ENCODE measurements at places on chromosomes 2 and 18.

DNA sequence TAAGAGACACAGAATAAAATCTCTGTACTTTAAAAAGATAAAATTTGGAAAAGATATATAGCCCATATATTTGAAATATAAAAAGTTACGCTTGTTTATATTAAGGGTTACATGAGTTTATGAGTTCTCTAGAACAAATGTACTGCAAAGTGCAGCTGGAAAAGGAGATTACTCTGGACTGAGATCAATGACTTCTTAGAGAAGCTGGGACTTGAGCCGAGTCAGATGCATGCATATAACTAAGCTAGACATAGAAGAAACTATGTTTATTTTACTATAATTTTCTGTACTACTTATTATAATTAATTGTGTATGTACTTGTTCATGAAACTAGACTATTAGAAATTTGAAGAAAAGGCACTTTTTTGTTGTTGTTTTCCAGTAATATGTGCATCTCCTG is 170.3 kb upstream of the NXPH2 start:
- DNase-seq, result no peak

DNA sequence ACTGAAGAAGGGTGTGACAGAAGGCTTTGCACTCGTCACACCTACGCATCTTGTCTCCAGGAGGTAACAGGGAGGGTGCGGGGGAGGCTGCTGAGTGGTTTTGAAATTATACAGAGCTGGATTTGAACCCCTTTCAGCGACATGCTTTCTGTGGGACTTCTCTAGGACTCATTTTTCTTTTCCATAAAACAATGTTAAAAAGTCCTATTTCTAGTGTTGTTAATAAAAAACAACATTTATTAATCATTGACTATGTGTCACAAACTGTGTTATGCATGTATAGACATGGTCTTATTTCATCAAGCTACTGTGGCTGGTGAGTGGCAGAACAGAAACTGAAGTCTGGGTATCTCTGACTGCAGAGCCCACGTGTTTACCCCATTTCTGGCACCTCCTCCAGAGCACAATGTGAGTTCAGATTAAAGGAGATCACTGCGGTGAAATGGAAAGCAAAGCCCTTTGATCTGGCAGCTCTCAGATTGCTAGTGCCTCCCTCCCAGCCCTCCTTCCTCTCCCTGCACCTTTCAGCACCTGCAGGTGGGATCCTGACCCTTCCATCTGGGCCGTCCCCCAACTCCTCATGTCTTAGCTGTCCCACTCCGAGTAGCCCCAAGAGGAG is 315.5 kb upstream of the MYT1L start:
- DNase-seq, result no peak

GRCh38 chr2:84631047-84631446 is 114.7 kb downstream of the DNAH6 start:
- DNase-seq, result peak; percentile 56

DNA sequence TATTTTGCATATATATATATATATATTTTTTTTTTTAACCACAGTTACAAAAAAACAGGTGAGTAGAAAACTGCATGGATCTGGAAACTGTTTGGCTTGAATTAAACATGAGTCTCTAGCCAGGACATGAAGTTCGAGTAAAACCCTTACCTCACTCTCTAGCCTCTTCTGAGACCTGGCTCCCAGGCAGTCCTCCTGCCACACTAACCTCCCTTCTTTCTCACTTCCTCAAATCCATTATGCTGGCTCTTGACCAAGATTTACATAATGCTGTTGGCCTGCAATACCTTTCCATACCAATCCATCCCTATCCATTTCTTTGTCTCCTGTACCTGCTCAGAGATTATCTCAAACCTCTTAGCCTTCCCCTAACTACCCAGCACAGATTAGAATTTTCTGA is 34.0 kb downstream of the PIGN start:
- DNase-seq, result no peak

GRCh38 chr2:238331916-238332315 is 11.6 kb downstream of the TRAF3IP1 start:
- no peak for DNase-seq

Data from lung microvascular endothelial cell (primary cell).